NCI-H446 (cell line): ENCODE measurements at places on chromosomes 6 and 20.

- peak; percentile 92 for DNase-seq
Measured at GRCh38 chr6:22106451-22106850, 190.4 kb downstream of the PRL start.

- DNase-seq, result no peak
Measured at GRCh38 chr6:34005901-34006531, 139.9 kb downstream of the GRM4 start.

- DNase-seq, result no peak
Measured at GRCh38 chr6:122405417-122405816, 6.0 kb downstream of the HSF2 start.

GRCh38 chr6:156879186-156879585 lies 102.0 kb downstream of the ARID1B start:
- no peak for DNase-seq

DNA sequence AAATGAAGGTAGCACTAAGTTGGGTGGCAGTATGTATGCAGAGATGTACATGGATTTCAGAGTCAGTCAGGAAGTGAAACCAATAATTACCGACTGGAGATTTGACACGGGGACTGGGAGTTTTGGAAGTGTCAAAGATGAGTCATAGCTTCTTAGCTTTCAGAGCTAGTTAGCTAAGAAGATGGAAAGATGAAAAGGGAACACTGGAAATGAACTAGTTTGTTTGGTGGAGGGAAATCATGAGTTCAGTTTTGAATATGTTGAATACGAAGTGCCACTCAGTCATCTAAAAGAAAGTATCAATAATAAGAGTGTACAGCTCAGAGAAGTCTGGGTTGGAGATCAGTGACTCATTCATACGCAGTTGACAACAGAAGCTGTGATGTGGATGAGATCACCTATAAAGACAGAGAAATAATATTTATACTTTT lies 7.5 kb downstream of the ESF1 start:
- no peak for DNase-seq
